ENCODE measurements at places on chromosomes 6 and 20.

- no peak for DNase-seq
Observed at GRCh38 chr20:58670102-58670501, 19.0 kb downstream of the STX16 start.

DNA sequence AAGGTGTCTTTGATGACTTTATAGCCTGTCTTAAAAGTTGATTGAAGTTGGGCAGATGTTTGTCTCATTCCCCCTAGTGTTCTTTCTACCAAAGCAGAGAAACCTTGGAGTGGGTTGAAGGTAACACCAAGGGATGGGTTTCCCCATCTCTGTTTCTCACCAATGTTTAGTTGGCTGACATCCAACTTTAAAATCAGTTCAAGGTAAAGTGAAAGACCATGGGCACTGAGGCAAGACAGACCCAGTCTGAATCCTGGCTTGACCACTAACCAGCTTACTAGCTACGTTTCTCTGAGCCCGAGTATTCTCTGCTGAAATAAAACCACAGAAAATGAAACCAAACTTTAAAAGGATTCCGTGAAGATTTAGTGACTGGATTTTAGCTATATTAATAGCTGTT, 258.9 kb downstream of the KIF16B start:
- DNase-seq: no peak

- no peak for DNase-seq
Observed at GRCh38 chr6:53424300-53424699, 75.5 kb upstream of the ELOVL5 start.

DNA sequence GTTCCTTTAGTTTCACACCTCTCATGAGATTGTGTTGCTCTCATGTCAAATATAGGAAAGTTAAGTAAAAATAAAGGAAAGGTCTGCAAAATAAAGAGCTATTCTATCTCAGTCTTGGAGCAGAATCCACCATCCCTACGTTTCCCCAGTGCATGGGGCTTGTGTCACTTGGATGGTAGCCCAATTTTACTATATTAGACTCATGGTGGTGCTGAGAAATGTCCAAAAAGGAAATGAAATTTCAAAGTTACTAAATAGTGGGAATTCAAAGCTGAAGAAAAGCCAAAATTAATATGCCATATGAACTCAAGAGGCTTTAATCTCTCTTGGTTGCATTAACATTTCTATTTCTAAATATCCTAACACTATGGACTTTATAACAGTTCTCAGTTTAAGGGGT, 1283.3 kb upstream of the GJE1 start:
- DNase-seq: no peak

GRCh38 chr6:31336896-31337496, 20.0 kb downstream of the HLA-B start:
- no peak for DNase-seq

DNA sequence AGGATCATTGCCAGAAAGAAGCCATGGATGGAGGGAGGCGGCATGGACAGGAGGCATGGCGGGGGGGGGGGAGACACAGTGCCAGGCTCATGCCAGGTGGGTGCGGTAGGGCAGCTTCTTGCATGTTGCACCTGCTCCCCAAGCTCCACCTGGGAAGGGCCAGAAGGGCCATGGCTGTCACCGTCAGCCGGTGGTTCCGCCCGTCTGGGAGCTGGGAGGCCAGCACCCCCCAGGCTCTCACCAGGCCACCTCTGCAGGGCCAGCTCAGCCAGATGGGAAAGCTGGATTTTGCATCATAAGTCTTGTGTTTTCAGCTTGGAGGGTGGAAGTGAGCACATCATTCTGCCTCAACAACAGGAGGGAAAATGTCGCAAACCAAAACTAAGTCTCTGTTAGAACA, 404.7 kb downstream of the TAF4 start:
- DNase-seq: no peak

GRCh38 chr6:114042267-114043016, 71.5 kb upstream of the HDAC2 start:
- no peak for DNase-seq

DNA sequence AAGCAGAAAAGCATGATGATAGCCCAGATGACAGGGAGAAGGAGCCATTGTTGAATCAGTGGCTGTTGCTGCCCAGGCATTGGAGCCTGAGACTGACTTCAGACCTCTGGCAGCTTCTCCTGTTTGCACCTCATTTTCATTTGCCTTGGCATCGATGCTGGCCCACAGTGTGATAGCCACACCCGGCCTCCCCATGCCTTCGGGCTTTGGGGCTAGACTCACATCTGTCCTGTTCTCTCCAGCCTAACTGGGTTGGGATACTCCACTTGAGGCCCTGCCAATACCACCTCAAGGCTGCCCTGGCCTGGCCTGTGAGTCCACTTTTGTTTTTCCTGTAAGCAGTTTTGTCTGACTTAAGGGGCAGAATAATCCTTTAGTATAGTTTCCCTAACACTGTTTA, 140.4 kb downstream of the UST start:
- DNase-seq: no peak

DNA sequence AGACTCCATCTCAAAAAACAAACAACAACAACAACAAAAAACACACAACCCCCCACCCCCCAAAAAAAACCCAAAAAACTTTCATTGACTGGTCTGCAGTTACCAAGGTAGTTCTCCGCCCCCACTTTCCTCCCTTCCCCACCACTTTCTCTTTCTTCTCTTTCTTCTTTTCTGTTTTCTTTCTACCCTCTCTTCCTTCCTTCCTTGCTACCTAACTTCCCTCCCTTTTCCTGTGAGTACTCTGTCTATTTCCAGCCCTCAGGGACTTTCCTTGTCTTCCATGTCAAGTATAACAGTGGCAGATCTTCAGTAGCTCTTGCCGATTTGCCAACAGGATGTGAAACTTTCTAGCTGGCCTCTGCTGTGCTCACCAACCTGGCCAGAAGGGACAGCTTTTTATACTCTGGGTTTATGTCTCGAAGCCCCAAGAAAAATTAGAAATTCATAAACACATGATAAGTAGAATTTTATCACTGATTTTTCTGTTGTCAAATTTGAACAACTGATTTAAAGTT, 399.5 kb downstream of the QKI start:
- DNase-seq: no peak

DNA sequence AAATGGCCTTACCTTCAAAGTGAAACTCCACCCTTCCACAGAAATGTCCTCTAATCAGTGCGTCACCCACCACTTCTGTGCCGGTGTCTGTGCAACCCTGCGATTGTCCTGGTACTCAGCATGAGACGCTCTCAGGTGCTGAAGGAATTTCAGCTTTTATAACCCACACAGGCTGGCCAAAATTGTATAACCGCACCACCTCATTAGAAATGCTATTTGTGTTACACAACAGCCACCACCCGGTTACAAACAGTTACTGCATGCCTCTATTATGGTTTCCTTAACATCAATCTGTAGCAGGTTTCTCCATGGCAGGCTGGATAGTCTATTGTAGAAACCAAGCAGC, 51.5 kb downstream of the SLC23A2 start:
- no peak for DNase-seq

- no peak for DNase-seq
Observed at GRCh38 chr6:114176726-114177125, 166.1 kb downstream of the HS3ST5 start.

DNA sequence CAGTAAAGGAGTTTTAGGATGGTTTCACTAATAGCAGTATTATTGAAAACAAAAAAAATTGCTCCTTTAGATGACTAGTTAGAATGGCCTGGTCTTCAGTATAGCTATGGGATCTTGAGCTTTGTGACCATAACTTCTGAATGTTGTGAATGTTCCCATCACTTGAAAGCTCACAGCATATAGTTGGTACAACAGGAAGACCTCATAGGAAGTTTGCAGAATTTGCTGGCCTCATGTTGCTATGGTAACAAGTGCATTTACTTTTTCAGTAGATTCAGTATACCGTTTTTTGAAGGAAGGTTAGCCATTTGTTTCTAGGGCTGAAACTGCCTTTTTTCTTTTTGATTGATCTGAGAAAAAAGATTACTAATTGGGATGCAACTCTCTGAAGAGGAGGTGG, 8.3 kb downstream of the PHF3 start:
- no peak for DNase-seq

GRCh38 chr20:4226330-4227084, 211.1 kb upstream of the RNF24 start:
- DNase-seq: no peak

DNA sequence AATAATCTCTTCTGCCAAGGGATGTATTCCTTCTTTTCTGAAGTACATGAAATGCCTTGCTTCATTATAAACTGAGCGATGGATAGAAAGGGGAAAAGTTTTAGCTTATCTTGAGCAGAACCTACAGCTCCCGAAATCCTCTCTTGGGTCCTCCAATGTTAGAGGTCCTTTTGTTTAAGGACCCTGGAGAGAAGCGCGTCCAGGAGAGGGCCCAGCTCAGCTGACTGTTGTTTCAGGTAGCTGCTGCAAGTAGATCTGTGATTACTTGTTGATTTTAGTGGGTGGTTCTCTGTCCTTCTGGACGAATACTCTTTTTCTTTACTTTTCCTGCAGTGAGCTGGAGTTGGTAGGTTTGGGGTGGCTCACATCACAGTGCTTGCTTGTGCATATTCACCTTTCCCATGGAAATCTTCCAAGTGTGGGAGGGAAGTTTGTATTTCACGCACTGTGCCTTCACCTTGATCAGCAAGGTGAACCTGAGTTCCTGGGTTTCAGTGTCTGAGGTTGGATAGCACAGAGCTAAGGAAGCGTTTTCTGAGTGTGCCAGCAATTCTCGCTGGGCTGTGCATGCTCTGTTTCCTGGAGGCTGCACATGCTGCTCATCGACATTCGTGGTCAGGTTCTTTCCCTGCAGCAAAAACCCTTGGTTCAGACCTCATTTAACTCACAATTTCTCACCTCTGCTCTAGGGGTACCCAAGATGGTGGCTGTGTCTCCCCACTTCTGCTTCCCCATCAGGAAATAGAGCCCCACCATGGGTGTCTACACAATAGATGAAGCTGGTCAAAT, 176.3 kb downstream of the JARID2 start:
- DNase-seq: no peak

DNA sequence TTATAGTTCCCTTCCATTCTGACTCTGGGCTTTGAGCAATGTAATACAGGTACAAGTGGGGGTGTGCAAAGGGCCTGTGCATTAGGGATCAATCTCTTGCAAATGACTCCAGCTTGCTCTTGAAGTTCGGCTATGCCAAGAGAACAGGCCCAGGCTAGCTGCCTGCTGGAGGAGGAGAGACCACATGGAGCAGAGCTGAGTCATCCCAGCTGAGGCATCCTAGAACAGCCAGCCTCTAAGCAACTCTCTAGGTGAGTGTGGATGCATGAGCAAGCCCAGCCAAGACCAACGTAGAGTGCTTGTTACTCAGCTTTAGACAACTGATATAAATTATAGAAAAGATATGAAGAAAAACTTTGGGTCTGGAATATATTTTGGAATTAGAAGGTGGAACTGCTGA, 47.6 kb upstream of the RBM24 start:
- no peak for DNase-seq

GRCh38 chr6:144786825-144787224, 501.7 kb downstream of the UTRN start:
- no peak for DNase-seq

DNA sequence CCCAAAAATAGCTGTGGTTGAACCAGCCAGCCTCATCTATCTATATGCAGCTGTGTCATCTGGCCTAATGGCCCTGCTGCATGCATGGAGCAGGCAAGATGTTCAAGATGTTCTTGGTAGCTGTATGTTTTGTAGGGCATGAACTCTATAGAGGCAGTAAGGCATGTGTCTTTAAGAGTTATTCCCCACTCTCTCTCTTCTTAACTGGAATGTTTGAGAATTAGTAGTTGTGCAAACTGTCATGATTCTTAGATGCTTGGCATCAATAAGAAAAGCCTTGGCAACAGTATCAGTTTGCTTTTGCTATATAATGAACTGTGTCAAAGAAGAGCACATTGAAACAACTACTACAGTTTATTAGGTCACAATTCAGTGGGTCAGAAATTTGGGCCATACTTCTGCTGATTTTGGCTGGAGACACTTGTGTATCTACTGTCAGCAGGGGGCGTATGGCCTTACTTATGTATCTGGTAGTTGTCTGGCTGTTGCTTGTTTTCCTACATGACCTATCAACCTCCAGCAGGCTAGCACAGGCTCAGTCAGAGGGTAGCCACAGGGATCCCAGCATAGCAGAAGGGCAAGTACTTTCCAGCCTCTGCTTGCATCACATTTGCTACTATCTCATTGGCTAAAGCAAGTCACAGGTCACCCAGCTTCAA, 56.1 kb upstream of the LAMP5 start:
- DNase-seq: no peak

DNA sequence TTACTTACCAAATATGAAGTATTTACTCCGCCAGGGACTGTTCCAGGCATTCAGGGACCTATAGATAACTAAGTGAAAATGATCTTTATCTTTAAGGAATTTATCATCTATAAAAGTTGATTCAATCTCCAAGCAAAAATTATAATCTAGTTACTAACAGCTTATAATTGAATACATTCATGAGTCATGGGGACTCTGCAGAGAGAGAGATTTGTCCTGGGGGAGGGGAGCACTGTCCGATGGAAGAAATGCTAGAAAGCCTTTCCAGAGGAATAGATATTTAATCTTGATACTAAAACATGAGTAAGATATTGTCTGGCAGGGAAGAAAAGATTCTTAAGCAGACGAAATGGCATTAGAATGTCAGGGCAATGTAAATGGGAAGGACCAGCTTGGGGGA, 139.3 kb downstream of the CD164 start:
- no peak for DNase-seq

- DNase-seq: no peak
Observed at GRCh38 chr6:18978337-18979128, 591.4 kb downstream of the RNF144B start.

DNA sequence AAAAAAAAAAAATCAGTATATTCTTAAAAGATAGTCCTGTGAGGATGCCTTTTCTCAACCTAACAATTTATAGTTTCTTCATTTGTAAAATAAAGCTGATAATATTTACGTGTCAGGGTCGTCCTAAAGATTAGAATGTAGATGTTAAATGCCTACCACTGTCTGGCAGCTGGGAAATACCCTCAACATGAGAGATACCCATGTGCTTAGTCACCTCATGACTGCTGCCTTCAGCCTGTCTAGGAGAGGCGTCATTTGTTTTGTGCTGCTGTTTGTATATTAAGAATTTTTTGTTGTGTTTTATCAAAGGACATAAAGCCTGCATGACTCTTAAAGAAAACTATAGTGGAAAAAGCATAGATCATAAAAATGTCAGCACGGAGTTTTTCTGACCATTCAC, 9.5 kb downstream of the FAM120B start:
- no peak for DNase-seq

DNA sequence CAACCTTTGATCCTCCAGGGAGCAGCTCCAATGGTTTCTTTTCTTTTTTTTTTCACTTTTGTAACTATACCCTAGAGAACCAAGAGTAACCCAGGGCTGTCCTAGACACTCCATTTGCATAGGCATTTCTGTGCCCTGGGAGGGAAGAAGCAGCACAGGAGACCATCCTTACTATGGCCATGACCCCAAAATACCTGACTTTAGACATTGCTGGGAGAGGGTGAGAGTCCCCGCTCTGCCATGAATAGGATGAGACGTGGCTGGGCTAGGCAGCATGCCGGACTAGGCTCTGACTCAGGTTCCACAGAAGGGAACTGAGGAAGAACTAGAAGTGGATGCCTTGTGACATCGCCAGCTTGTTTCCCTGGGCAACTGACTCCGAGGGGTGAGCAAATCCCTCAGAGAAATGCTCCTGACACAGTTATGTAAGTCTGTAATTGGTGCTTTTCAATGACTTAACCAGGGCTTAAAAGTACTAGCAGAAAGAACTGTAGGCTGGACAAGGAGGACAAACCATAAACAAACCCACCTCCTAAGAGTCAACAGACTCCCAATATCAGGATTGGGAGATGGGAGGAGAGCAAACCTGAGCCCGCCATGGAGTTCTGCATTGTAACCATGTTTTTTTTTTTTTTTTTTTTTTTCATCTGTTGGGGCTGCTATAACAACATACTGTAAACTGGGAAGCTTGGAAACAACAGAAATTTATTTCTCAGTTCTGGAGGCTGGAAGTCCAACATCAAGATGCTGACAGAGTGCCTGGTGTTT, 910 bp upstream of the ADTRP start:
- DNase-seq: no peak

Measured in HS-5 (cell line).